Smooth muscle cell of the umbilical artery (primary cell): ENCODE measurements at places on chromosomes 2 and 18. TPM values are rescaled to one million over a fixed set of nuclear protein-coding genes. Genes with fewer than 3 reads are reported as not detected.

Gene MOGAT1
- not detected in 2 replicates for total RNA-seq

Gene FSIP2
- 0.05 TPM in 1 of 2 replicates, not detected in the other for total RNA-seq

Gene AGXT
- total RNA-seq: not detected in 2 replicates

Gene LRRC30
- total RNA-seq: not detected in 2 replicates

Gene LBX2
- total RNA-seq: 1.3 and 1.8 TPM in 2 replicates

Gene TYMS
- total RNA-seq: 8.3 and 32.5 TPM in 2 replicates

Gene MCM6
- 7.7 and 23.6 TPM in 2 replicates for total RNA-seq

Gene SPDYA
- 0.89 and 1.2 TPM in 2 replicates for total RNA-seq

Gene ATP6V1C2
- total RNA-seq: under 0.01 TPM in 1 of 2 replicates, not detected in the other

Gene RAD51AP2
- not detected in 2 replicates for total RNA-seq

Gene LYPD6
- 7.8 and 8.6 TPM in 2 replicates for total RNA-seq
